ENCODE measurements at places on chromosomes 12 and 14.
A peak's percentile ranks its signal among the peaks of the same experiment; 100 is the strongest.

- DNase-seq: no peak
Measured at GRCh38 chr12:122721057-122721545, 4.5 kb upstream of the HCAR3 start.

DNA sequence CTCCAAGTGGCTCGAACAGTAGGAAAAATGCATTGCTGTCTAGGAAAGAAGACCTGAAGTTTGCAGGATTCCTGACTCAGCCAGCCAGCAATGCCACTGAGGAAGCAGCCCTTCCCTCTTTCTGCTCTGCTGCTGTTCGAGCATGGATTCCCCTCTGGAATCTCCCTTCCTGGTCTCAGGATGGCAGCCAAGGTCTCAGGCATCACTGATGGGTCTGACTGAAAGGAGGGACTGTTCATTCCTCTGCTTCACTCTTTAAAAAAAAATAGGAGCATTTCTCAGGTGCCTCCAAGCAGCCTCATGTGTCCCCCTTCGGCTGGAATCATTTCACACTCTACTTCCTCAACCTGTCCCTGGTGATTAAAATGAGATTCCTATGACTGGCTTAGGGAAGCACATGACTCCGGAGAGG is 62.4 kb downstream of the SLC15A4 start:
- DNase-seq: no peak

DNA sequence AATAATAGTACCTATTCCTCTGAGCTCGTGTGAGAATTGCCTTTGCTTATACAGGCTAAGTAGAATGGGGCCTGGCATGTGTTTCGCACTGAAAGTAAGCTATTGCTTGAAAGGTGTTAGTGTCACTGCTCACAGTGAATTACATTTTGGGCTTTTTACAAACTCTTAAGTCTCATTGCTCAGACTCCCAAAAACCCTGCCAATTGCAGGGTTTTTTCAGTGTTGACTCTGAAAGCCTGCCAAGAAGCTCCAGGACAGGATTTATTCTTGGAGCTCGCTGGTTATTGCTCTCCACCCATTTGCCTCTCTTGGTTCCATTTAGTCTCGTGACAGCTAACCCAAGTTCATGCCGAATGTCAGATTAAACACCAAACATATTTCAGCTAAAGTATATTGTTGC is 39.8 kb downstream of the NOPCHAP1 start:
- DNase-seq: no peak

DNA sequence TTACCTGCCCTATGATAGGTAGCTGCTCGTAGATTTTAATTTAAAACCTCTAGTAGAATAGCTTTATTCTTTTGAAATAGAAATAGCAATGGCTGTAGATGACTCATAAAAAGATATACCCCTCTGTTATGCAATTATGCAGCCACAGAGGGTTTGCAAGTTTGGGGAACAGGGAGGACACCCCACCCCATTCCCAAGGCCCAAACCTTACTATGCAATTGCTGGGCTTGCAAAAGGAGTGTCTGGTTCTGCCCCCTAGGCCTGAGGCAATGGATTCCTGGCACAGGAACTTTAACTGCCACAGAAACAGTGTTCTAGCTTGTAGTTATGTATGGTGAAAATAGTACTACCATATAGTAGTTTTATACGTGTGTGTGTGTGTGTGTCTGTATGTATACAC is 403.3 kb downstream of the ADAMTS20 start:
- DNase-seq: no peak

- DNase-seq: no peak
Measured at GRCh38 chr12:34600592-34601462, 578.5 kb downstream of the ALG10 start.

- no peak for DNase-seq
Measured at GRCh38 chr14:43003845-43004244, 1397.2 kb downstream of the LRFN5 start.

DNA sequence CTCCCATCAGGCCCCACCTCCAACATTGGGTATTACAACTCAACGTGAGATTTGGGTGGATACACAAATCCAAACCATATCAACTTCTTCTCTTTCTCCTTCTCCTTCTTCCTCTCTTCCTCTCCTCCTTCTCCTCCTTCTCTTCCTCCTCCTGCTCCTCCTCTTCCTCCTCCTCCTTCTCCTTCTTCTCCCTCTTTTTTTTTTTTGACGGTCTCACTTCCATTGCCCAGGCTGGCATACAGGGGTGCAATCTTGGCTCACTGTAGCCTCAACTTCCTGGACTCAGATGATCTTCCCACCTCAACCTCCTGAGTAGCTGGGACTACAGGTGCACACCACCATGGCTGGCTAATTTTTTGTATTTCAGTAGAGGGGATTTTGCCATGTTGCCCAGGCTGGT is 11.4 kb upstream of the NUBPL start:
- no peak for DNase-seq

DNA sequence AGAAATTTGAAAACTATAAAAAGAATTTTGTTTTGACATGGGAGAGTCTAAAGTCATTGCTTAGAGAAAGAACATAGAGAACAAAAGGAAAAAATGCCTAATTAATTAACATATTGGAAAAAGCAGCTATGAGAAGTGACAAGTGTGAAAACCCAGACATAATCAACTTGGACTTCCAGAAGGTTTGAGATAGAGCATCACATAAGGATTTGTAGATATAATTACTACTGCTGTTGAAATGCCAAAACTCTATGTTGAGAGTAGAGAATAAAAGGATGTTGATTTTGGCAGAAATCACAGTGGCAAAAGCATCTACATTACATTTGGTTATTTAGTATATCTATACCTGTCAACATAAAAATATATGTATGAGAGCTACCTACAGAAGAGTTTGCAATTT is 135.1 kb downstream of the SLC41A2 start:
- no peak for DNase-seq

GRCh38 chr12:27400856-27401354 is 45.6 kb upstream of the SMCO2 start:
- DNase-seq: no peak

DNA sequence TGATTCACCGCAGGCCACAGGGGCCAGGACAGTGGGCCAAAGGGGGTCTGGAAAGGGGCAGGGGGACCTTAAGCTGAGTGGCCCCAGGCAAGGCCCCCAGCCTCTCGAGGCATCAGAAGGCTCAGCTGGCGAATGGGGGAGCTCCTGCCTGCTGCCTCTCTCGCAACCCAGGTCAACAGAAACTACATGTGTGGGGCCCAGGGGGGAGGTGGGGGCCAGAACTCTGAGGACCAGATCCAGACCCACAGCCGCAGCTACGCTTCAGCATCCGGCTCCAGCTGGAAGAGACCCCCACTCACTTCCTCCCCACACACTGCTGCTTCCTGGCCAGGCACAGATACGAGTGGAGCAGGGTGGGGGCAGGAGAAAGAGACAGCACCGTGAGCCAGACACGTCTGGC is 46.5 kb downstream of the NCOR2 start:
- no peak for DNase-seq

DNA sequence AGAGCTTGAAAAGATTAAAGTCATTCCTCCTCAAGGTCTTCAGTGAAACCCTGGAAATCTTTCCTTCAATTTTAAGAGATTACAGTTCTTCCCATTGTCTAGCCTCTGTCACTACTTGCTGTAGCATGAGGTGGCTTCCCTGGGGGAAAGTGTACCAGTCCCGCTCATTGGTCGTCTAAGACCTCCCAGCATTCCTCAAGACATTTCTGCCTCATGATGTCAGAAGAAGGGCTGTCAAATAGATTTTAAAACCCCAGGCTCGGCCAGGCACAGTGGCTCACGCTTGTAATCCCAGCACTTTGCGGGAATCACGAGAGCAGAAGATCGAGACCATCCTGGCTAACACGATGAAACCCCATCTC is 46.7 kb downstream of the SMUG1 start:
- DNase-seq: no peak

GRCh38 chr14:36948157-36948859 is 224.1 kb downstream of the SLC25A21 start:
- DNase-seq: no peak

GRCh38 chr12:106004289-106004688 is 134.5 kb downstream of the NUAK1 start:
- no peak for DNase-seq

- peak; percentile 18 for DNase-seq
Measured at GRCh38 chr12:57844709-57845477, 1.6 kb downstream of the CTDSP2 start.

GRCh38 chr12:50525422-50525821 is 20.6 kb downstream of the DIP2B start:
- DNase-seq: no peak

DNA sequence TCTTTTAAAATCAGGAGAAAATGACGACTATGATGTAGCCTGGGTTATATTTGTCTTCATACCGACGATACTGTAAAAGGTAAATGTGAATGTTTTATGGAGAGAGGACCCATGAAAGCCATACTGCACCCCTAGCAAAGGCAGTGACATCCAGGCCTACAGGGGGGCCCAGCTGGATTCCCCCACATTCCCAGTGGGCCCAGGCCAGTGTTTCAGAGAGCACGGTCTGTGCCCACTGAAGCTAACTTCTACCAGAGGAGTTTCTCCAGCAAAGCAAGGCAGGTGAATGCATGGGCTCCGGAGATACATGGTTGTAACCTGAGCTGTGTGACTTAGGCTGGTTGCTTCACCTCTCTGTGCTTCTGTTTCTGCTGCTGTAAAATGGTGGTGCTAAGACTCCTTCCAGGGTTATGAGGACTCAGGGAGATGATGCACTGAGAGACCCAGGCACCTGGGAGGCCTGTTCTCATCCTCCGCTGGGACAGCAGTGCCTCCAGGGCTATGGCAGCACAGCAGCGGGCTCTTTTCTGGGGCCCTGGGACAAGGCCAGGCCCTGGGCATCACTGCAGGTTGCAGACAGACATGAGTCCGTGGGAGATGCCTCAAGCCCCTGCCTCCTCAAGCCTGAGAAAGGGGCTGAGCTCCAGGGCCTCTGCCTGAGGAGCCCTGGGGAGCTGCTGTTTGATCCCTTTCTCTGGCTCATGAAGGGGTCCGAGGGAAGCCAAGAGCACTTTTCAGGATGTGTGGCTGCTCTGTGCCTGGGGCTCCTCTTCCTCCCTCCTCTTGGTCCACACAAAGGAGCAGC is 73.7 kb downstream of the SERPINA3 start:
- no peak for DNase-seq

DNA sequence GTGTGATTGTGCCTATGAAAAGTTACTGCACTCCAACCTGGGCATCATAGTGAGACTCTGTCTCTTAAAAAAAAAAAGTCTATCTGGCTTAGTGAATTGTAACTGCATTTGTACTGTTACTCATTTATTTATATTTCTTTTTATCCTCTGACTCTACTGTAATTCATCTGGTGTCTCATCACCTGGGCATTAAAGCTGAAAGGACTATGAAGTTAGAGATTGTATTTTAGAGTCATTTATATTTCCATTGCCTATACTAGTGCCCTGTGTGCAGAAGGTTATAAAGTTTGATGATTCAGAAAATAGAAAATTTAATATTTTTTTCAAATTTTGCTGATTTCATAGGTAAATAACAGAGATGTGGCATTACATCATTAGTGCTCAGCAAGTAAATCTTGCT is 30.2 kb downstream of the BICDL1 start:
- no peak for DNase-seq

GRCh38 chr12:60035835-60036234 is 440.0 kb downstream of the SLC16A7 start:
- no peak for DNase-seq

DNA sequence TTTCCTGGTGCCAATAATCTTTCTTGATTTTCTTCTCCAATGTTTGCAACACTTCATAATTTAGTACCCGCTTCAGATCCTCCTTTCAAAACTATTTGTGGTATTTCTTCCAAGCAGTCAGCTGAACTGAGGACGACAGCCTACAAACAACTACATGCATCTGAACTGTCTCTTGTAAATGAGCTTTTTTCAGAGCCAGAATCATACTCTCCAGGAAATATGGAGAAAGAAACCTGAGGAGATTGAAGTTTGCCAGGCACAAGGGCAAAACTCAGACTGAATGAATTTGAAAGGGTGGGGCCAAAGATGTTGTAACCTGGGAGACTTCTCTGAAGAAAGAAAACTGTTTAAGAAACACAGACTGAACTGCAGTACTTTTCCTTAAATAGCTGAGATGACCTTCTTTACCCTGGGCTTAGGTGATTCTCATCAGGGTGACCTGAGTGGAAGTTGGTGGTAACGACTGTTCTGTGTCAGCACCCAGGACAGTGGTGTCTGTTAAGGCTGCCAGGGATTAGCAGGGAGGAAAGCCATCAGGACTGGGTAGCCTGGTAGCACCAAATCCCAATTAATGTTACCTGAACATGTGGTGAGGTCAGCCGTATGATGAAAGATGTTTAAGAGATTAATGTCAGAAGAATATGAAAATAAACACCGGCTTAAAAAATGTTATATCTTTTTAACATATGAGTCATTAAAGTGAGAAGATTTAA is 95.0 kb downstream of the TGFB3 start:
- DNase-seq: no peak

GRCh38 chr12:12975322-12976077 is 23.5 kb upstream of the GPRC5D start:
- DNase-seq: no peak

GRCh38 chr14:105255021-105255507 is 6.7 kb downstream of the BTBD6 start:
- no peak for DNase-seq

- DNase-seq: no peak
Measured at GRCh38 chr12:48878548-48878947, 12.9 kb upstream of the RND1 start.

GRCh38 chr12:59603754-59604153 is 7.9 kb downstream of the SLC16A7 start:
- DNase-seq: no peak

- DNase-seq: no peak
Measured at GRCh38 chr12:119229205-119229604, 50.5 kb downstream of the HSPB8 start.

GRCh38 chr12:33115716-33116115 is 219.1 kb upstream of the PKP2 start:
- DNase-seq: no peak

DNA sequence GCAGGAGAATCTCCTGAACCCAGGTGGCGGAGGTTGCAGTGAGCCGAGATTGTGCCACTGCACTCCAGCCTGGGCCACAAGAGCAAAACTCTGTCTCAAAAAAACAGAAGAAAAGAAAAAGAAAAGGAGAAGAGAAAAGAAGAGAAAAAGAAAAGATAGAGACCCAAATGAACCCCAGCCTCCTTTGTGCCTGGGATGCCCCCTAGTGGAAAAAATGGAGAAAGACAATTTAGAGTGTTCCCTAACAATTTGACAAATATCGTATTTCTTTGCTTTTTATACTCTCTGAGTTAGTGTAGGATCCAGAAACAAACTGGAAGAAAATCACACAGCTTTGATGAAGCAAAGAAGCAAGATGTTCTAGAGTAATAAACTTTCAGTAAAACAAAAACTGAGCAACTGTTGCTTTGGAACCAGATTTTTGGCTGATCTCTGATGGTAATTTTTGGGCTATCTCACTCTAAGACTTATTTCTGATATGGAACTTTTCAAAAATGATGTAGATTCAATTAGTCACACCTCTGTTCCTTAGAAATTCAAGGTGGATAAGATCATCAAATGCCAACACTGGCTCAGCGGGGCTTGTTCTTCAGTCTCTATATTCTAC is 18.6 kb upstream of the PRKAB1 start:
- DNase-seq: no peak

DNA sequence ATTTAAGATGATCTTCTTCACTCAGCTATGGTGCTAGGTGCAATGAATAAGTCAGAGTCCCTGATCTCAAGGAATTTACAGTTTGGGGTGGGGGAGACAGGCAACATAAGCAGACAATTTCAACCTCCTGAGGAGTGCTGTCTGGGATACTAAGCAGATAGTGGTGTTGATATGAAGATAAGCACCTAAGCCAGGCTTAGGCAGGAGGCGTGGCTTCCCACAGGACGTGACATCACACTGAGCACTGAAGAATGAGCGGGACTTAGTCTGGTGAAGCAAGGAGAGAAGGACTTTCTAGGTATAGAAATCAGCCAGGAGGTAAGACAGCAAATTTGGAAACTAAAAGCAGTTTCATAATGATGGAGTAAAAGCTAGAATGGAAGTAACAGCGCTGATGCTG is 6.8 kb downstream of the PRPH start:
- no peak for DNase-seq

All from CD4-positive, alpha-beta T cell treated with Interleukin-1 beta for 1 hour (primary cell).